Upper lobe of right lung (tissue), 1 donor: ENCODE measurements at places on chromosomes 11 and 22. TPM values are rescaled to one million over a fixed set of nuclear protein-coding genes. Genes with fewer than 3 reads are reported as not detected.

The DGAT2 gene
- total RNA-seq = 6.2 TPM

DNA sequence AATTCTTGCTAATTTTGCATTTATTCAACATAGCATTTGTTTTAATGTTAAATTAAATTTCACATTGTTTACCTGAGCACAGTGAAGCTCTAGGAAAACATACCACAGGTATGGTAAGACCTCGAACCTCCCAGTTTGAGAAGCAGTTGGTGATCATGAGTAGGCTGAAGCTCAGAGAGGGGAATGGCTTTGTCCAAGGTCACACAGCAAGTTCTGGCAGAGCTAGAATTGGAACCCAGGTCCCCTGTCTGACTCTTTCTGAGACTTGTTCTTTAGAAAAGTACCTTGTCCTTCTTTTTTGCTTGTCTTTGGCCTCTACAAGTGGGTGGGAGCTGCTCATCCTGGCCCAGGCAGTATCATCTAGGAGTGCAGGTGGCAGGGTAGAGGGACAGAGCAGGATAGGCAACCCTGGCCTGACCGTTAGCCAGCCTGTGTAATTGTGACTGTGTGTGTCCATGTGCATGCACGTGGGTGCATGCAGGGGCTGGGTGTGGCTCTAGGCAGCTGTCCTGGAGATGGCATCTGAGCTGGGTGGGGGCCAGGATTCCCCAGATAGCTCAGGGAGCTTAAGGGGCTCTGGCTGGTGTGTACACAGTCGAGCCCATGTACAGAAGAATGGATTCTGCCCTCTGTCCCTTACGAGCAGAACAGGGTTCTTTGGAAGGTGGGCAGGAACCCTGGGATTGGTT, 21.6 kb downstream of the PHLDB1 start:
- DNase-seq = no peak

GRCh38 chr11:90326647-90327046, 103.8 kb upstream of the CHORDC1 start:
- no peak for DNase-seq

DNA sequence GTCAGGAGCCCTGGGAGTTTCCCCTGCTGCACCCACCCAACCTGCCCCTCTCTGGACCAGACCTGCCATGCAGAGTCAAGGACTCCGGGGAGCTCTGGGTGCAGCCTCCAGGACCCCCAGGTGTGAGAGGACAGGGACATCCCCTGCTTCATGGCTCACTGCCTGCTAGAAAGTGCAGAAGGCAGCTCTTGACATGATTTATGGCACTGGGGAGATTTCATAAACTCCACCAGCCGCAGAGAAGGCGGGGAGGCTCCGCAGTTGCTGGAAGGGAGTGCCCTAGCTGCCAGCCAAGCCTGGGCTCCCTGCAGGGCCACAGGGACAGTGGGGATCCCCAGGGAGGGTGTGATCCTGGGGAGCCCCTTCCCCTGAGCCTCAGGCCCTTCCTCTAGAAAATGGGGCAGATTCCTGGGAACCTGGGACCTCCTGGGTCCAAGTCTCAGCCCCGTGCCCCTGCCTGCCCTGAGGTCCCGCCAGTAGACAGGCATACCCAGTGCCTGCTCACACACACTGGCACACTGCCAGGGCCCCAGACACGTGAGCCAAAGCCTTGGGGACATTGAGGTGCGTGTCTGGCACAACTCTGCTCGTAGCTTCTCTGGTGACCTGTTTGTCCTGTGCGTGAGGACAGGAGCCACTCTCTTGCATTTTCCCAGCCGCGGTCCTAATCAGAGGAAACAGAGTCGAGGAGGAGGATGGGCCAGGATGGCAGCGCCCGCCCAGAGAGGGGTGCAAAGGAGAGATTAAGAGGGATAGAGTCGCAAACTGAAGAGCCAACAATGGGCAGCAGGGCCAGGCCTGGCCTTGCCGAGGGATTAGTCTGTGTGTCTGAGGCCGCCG, 13.8 kb downstream of the CABP7 start:
- DNase-seq = peak; percentile 61

DNA sequence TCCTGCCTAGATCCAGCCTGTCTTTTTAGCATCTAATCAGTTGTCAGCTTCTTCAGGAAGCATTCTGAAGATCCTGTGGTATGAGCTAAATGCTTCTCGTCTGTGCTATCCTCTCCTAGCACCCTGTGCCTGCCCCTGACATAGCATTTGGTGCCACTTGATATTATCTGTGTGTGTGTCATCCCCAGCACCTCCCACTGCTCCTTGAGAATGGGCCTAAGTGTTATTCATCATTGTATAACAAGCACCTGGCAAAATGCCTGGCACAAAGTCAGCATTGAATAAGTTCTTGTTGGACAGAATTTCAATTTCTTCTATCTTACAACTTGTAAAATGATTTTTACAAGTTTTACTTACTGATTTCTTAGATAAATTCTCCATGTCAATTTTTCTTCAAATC, 28.1 kb upstream of the OLFML1 start:
- DNase-seq = no peak

DNA sequence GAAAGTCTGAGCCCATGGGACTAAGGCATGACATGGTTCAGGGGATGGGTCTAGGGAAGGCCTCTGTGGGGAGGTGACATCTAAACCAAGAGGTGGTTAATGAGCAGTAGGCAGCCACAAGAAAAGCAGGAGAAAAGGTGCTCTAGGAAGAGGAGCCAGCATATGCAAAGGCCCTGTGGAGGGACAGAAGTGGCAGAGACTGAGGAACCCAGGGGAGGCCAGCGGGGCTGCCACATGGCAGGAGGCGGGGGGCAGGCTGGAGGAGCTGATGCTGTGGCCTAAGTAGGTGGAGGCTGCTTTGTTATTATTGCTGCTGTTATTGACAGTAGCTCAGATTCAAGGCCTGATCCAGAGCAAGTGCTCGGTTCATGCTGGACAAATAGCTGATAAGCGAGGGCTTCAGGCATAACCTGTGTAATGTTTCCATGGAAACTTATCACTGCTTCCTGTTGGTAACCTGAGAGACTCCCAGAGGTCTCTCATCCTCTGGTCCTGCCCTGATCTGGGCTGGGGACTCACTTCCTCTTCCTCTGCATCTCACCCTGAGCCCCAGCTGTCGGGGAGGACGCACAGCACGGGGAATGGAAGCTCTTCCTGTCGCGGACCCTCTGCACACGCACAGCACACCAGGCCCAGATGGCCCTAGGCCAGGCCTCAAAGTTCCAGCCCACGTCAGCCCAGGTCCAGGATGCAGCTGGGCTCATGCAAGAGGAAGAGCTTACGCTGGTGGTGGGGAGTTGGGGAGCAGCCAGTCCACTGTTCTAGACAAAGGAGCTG, 75.2 kb upstream of the TP53I11 start:
- no peak for DNase-seq

The TCN2 gene
- total RNA-seq = 43.4 TPM

The SSTR3 gene
- not detected for total RNA-seq

The SLC22A25 gene
- not detected for total RNA-seq

DNA sequence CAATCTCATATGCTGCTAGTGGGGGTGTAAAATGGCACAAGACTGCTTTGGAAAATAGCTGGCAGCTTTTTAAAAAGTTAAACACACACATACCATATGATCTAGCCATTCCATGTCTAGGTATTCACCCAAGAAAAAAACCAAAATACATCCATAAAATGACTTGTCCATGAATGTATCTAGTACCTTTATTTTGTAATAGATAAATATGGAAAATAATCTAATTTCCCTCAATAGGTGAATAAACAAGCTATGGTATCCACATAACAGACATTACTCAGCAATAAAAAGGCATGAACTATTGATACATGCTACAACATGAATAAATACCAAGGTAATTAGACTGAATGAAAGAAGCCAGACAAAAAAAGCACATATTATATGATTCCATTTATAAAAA, 22.9 kb downstream of the RNF141 start:
- no peak for DNase-seq

DNA sequence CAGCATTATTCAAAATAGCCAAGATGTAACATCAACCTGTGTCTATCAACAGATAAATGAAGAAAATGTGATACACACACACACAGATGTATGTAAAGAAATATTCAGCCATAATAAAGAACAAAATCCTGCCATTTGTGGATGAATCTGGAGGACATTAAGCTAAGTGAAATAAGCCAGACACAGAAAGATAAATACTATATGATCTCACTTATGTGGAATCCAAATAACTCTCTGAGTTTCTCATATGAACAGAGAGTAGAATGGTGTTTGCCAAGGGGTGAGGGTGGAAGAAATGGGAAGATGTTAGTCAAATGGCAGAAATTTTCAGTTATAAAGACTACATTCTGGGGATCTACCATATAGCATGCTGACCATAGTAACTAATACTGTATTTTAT, 224.2 kb downstream of the GUCY1A2 start:
- no peak for DNase-seq

The TMEM191B gene
- total RNA-seq = 2.1 TPM

DNA sequence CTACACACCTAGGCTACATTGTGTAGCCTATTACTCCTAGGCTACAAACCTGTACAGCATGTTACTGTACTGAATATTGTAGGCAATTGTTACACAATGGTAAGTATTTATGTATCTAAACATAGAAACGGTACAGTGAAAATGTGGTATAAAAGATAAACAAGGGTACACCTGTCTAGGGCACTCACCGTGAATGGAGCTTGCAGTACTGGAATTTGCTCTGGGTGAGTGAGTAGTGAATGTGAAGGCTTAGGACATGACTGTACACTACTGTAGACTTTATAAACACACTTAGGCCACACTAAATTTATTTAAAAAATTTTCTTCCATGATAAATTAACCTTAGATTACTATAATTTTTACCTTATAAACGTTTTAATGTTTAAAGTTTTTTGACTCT, 171.7 kb upstream of the NCAM1 start:
- no peak for DNase-seq

The FREY1 gene
- 0.75 TPM for total RNA-seq

DNA sequence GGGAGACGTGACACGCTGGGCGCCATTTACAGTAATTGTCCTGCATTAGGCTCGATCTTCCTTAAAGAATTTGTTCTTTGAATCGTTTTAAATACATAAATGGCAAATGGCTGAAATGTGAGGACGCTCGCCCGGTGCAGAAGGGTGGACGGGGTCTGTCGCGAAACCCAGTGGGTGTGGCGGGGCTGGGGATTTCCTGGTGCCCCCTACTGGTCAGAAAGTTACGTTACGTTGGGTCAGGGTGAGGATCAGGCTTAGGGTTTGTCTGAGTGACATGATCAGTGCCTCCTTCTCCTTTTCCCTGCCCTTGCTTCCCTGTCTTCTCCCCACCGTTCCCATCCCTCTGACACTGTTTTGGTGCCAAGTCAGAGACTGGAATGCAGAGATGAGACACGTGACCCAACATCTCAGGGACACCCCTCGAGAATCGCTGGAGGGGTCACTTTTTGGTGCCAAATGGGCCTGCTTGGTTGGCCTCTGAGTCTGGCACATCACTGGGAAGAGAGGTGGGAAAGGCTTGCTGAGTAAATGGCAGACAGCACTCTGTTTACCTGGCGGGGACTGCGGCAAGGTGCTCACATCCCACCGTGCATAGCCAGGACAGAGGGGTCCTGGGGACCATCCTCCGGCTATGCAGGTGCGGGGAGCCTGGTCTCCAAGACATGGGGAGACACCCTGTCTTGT, 1107.6 kb downstream of the BRD1 start:
- DNase-seq = peak; percentile 35

DNA sequence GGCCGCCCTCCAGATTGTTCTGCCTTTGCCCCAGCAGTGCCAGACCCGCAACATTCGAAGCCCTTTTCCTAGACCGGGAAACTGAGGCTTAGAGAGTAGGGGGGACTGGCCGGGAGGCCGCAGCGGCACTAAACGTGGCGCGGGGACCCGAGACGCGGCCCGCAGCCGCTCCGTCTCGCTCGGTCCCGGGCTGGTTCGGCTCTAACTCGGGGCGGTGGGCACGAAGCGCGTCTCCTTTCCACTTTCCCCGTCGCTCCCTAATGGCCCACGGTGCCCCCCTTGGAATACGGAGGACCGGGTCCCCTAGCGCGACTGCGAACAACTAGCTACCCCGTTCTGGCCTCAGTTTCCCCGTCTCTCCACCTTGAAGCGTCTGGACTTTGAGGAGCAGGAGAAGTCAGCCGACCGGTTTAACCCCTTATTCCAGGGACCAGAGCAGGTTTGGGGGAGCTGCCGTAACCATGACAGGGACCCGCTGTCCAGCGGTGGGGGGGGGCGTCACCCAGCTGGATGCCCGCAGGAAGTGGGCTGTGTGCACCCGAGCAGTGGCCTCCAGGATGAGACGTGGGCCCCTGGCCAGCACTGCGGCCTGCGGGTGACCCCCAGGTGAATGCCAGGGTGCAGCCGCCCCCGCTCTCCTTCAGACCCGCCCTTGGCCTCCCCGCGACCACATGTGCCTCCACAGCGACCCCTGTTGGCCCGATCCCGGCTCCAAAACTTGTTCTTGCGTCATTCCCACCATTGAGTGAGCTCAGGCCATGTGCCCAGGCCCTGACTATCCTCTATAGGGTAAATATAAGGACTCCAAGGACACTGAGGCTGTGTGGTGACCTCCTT, 1.1 kb downstream of the CDC42EP1 start:
- peak; percentile 96 for DNase-seq

DNA sequence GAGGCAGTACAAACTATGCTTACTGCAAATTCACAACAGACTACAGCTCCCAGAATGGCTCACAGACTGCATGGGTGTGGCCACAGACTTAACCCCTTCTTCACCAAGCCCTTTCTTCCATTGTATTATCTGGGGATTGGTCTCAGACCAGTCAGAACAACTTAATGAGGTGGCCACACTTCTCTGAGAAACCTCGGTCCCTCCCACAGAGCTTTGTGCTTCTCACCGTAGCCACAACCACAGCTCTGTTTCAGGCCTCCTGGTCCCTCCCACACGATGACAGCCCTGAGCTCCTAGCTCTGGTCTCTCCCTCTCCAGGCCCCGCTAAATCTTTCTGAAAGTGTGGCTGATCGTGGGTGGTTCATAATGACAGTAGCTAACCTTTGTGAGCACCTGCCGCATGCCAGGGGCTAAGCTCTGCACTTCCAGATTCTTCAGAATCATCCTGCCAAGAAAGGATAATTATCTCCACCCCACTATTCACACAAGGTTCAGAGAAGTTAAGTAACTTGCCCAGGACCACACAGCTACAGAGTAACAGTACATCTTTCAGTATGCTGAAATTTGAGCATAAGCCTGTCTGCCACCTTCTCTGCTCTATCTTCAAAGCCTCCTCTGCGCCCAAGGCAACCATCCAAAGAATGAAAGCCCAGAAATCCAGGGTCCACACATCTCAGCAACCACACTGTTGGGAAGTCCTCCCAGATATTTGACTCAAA, 5.4 kb downstream of the PDE2A start:
- no peak for DNase-seq

DNA sequence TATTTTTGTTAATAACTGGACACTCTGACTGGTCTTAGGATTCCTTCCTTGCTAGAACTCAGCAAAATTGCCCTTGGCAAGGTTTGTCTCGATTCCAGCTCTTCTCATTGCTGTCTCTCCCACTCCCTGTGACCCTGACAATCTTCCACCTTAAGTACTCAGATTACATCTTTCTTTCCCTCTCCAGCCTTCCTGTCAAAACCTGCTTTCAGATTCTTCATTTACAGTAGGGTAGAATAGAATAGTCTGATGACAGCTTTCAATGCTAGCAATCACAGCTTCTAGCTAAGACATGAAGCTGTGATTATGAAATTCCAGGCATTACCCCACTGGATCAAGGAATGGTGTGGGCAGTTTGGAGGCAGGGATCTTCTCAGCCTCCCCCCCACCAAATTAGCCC, 39.2 kb upstream of the LMO2 start:
- DNase-seq = no peak

The FAM83F gene
- 0.35 TPM for total RNA-seq
